ENCODE measurements at places on chromosomes 3 and 15.

- no peak for DNase-seq
These were observed 62.3 kb downstream of the SENP2 start for GRCh38 chr3:185648396-185648795.

- DNase-seq, result no peak
These were observed 36.7 kb downstream of the HMCES start for GRCh38 chr3:129315223-129315997.

- DNase-seq, result no peak
These were observed 59.7 kb downstream of the LMCD1 start for GRCh38 chr3:8561370-8561769.

DNA sequence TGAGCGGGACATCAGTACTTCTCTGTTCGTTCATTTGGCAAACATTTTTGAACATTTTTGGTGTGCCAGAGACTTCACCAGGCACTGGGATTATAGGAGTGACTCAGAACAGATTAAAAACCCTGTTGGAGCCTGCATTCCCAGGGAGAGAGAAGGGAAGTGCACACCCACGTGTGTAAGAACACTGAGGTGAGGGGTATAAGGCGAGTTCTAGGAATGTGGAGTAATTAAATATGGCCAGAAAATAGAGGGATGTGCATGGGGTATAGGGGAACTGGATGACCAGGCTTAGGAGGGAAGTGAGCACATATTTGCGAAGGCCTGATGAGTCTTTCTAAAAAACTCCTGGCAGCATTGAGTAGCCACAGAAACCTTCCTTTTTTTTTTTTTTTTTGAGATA lies 401.2 kb upstream of the C2CD4B start:
- DNase-seq, result peak; percentile 26

- DNase-seq, result no peak
These were observed 1.9 kb upstream of the MTMR14 start for GRCh38 chr3:9647450-9647849.

All from HS-27A (cell line).